ENCODE measurements at places on chromosomes 1 and 21.

DNA sequence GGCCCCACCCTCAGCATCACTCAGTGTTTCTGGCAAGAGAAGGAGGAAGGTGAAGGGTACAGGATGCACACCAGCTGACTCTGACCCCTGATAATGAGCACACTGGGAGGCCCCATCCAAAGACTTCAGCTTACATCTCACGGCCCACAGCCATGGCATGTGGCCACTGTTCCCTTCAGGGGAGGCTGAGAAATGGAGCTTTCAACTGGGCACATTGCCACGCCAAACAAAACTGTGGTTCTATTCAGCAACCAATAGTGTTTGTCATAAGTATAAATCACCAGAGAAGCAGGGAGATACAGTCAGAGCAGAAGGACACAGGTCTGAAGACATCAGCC is 12.7 kb upstream of the TRAF3IP3 start:
- DNase-seq: no peak

DNA sequence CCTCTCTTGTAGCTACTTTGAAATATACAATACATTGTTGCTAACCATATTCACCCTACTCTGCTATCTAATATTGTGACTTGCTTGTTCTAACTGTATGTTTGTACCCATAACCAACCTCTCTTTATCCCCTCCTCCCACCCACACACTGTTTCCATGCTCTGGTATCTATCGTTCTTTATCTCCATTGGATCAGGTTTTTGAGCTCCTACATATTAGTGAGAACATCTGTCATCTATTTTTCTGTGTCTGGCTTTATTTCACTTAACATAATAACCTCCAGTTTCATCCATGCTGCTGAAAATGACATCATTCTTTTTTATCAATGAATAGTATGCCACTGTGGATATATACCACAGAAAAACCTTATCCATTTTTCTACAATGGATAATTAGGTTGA is 1230.1 kb downstream of the PLA2G4A start:
- DNase-seq: no peak

GRCh38 chr1:200062143-200062542 is 34.6 kb downstream of the NR5A2 start:
- no peak for DNase-seq

DNA sequence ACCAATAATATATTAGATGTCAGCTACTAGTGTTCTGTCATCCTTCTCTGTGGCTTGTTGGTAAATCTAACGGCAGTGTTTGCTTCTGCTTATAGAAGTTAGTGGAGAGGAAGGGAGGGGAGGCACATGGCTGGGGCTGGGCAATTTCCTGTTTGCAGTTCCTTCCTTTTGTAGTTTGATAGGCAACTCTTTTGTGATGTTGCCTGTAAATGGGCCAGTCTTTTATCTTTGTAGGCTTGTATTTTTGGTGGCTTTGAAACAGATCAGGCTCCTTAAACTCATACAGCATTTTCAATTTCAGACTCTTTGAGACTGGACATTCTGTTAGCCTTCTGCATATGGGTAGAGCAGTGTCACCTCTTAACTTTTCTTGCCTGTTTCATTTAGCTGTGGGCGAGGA is 48.1 kb downstream of the CDC14A start:
- peak; percentile 61 for DNase-seq

DNA sequence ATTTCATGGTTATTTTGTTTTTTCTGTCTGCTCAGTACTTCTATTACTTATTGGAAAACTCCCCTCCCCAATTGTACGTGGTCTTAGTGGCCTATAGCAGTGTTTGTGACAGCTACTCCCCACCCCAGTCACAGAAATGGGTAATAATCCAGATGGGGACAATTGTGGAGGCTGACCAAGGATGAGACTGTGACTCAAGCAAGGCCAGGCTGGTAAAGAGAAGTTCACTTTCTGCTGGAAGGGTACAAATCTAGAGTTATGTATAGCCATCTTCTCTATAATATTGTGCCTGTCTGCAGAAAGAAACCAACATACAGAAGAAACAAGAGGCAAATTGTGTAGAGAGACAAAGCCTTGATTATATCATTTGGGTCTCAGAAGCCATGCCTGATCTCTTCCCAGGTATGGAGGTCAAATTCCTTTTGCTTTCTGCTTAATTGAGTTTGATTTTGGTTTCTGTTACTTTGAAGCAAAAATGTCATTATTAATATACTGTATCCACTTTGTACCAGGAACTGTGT is 270.4 kb downstream of the HLX start:
- peak; percentile 46 for DNase-seq

GRCh38 chr1:74579425-74579824 is 67.0 kb upstream of the LRRC53 start:
- no peak for DNase-seq

GRCh38 chr1:32984455-32985171 is 20.0 kb upstream of the RNF19B start:
- DNase-seq: peak; percentile 89

DNA sequence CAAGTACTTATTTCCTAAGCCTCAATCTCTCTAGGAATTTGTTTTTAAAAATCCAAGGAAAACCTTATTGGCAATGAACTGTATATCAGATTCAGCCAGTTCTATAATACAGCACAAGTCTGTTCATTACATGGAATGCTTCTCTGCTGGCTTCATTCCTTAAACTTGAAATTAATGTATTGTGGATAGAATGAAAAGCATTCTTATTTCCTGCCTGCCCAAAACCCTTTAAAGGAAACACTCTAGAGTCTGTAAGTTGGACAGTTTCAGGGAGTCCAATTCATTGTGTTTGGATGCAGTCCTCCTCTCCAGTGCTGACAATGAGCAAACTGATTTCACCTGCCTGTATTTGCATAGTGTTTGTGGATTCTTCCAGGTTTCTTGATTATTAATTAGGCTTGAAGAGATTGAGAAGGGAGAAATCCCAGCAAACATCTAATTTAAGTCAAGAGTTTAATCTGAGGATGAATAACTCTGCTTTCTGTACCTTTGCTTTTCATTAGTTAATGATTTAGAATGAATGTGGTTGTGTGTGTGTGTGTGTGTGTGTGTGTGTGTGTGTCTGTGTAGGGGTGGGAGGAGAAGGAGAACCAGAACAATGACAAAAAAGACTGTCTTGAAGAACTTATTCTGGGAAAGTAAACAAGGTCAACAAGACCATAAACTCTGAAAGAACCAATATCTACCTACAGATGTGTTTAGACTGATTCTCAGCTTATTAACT is 61.2 kb downstream of the CACHD1 start:
- no peak for DNase-seq

Data from suppressor macrophage treated with lipopolysaccharide for 1 hour (primary cell).